ENCODE measurements at places on chromosomes 6 and 20.

DNA sequence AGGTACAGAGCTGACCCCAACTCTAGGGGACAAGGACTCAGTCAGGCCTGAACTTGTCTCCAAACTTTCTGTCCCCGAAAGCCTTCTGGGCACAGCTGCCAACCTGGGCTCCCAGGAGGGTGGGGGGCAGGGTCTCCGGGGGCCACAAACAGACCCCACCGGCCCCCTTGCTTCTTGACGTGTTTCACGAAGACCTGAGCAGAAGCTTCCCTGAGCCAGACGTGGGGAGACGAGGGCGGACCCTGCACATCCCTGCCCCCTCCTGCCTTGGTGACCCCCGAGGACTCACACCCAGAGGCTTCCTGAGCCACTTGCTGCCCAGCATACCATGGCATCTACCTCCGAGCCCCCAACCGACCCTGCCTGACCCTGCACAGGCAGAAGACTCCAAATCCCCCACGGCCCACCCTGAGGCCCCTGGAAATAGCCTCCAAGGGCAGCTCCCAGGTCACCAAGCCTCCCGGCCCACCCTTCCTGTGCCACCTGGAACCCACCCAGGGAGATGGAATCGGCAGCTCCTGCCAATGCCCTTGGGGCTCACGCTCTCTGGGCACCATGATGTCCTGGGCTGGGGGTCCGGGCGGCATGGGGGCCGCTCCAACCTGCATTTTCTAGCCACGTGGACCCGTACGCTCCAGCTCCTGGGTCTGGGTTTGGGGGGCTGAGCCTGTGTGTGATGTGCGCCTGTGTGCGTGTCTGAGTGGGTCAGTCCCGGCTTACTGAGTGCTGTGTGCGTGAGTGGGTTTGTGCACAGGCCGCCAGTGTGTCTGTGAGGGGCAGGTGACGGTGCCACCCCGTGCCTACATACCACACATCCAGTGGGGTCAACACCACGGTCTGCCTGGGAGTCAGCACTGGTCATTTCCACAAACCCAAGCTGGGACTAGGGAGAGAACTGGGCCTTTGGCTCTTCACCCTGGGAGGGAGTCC lies 2.5 kb upstream of the PTK6 start:
- no peak for DNase-seq

GRCh38 chr20:38433304-38433972 lies 1.7 kb downstream of the SNHG17 start:
- DNase-seq = no peak

DNA sequence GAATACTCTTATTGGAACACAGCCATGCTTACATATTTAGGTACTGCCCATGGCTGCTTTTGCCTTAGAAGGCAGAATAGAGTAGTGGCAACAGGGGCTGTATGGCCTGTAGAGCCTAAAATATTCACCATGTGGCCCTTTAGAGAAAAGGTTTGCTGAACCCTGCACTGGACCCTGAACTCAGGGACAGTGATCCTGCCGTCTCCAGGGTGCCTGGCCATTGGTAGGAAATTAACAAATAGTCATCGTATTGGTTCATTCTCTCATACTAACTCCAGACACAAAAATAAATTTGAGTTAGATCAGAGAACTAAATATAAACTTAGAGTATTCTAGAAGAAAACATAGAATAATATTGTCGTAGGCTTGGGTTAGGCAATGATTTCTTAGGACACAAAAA lies 181.4 kb downstream of the BCAS1 start:
- DNase-seq = no peak

DNA sequence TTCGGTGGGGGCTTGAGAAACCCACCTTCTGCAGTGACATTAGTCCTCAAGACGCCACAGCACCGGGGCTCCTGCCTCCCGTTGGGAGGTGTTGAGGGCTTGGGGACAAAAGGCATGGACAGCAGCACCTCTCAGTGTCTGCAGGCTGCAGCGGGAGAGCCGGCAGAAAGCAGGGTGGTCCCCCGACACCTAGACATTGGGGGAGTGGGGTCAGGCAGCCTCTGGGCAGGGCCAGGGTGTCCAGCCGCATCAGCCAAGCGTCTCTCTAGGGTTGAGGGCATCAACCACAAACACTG lies 264.7 kb downstream of the TAF4 start:
- DNase-seq = no peak

- no peak for DNase-seq
Observed at GRCh38 chr6:36487698-36488097, 44.9 kb downstream of the KCTD20 start.

- no peak for DNase-seq
Observed at GRCh38 chr6:135358251-135358821, 139.2 kb downstream of the AHI1 start.

DNA sequence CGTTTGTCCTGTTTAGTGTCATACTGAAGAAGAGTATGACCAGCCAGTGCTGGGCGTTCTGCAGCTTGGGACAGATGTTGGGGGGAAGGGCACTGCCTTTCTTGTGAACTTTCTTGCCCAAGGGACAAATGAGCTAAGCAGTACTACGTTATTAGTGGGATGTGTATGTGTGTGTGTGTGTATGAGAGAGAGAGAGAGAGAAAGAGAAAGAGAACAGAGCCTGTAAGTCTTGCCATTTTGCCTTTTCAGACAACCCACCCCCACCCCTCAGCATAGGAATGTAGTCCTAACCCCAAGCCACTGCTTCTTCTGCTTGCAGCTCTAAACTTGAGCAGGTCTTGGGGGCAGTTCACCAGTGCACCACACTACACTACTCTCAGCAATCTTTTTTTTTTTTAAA lies 45.5 kb downstream of the E2F3 start:
- DNase-seq = no peak

DNA sequence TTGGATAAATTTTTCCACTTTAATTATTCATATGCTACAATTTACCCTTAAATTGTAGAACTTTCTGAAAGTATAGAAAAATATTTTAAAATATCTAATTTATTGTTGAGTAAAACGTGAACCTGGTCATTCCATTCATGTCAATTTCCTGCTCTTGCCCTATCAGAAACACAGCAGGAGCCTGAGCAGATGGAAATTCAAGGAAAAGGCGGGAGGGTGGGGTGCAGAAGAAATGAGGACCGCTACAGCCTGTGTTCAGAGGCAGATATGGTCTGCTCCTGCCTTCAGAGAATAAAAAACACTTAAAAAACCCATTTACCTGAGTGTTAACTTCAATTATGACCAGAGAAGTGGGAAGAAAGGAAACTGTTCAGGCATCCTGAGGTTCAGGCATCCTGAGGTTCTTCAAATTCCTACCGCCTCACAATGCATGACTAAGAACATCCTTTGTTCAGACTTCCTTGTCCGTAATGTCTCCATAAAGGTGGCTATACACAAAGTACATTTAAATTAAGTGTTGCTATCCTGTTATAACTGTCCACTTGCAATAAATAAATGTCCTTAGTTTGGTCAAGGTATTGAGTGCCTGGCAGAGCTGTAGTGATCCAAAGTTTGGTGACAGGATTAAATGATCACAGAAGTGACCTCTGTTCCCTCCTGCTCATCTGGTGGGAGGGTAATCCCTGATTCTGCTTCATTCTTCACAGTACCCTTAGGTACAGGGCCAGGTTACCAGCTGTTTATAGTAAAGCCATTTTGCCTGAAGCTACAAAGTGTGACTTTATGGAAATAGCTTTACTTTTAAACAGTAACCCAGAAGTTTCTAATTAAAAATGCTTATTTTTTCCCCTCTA lies 109.1 kb downstream of the MAN1A1 start:
- DNase-seq = no peak

DNA sequence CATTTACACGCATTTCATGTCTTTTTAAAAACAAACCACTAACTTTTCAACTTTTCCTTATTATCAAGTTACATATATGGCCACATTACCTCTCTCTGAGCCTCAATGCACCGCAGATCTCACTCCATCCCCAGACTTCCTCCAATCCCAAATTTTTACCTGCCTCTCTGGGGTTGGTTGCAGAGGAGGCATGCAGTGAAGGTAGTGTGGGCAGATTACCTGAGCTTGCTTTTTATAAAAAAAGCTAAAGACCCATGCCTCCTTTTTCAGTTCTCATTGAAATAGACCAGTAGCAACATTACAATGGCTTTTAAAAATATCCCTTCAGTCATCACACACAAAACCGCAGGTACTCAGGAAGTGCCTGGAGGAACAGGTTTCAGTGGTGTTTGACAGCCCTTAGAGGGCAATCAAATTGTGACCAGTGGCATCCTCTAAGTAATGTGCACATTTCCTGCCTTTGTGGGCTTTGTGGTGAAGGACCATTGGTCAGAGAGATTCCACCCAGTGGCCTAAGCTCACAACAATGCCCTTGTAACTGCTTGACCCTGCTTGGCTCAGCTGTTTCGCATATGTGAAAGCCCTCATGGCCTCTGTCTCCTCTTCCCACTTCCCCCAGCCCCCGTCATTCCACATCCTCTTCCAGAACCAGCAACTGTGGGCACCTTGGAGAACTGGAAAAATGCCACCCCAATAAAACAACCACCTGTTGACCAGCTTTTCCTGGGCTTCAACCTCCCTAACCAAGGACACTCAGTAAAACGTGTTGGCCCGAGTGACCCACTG lies 30.2 kb upstream of the IL17A start:
- DNase-seq = no peak

DNA sequence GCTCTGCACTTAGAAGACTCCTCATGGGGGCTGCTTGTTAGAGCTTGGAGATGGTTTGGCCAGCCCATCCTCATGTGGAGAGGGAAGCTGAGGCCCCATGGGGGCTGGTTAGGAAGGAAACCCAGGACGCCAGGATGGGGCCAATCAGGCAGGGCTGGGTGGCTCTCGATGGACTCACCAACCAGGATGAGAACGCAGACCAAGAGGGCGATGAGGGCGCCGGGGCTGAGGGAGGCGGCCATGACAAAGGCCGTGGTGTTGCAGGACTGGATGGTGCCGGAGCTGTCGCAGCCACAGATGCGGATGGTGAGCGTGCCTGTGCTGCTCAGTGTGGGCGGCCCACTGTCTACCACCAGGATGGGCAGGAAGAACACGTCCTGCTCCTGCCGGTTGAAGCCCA lies 59.7 kb downstream of the CD40 start:
- no peak for DNase-seq

GRCh38 chr6:151191527-151191926 lies 48.2 kb upstream of the AKAP12 start:
- no peak for DNase-seq

GRCh38 chr20:41222703-41223102 lies 85.4 kb downstream of the PLCG1 start:
- DNase-seq = no peak

GRCh38 chr6:34521463-34522285 lies 34.5 kb downstream of the SPDEF start:
- no peak for DNase-seq

GRCh38 chr6:7939864-7940228 lies 29.3 kb upstream of the TXNDC5 start:
- DNase-seq = no peak

DNA sequence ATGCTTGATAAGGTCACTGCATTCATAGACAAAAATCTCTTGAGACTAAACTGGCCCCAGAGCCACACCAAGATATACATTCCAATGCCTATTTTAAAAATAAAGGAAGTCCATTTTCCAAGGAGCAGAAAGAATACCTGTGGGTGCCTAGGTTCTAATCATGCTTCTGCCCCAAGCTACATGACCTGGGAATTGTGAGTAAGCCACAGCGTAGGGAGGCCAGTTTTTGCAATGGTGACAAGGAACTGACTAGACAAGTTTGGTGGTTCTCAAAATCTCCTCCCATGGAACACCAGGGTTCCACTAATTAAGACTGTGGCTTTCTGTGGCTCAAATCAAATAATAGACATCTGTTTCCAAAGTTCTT lies 83.3 kb downstream of the GMDS start:
- DNase-seq = no peak

DNA sequence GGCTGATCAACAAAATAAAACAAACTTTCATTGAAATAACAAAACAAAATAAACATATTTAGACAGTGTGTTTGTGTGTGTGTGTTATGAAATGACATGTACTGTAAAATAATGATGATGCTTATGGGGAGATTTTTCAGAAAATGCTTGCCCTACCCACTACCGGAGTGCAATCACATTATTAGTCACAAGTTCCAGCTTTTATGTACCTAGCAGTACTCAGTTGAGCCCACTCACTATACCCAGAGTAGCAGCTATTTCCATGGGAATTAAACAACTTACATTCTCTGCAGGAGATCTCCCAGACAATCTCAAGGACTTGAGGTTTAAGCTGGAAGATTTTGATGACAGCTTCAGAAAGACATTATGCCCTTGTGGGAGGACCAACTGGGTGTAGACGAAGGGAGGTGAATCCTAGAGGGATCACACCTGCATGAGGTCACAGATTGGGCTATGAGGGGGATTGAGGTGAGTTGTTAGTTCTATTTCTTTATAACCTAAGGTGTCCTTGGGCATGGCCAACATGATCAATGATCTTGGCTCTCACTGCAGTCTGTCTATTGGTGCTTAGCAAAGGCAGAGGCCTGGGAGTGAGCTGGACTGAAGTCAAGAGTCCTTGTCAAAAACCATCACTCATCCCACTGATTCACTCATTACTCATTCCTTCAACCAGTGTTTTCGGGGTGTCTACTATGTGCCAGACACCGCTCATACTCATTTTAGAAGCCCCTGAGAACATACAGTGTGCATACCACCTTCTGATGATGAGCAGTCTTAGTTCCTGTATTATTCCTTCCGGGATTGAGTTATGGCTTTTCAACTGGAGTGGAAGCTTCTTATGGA lies 6.7 kb upstream of the CLIC5 start:
- no peak for DNase-seq

GRCh38 chr6:10511477-10511876 lies 9.7 kb upstream of the GCNT2 start:
- DNase-seq = no peak

DNA sequence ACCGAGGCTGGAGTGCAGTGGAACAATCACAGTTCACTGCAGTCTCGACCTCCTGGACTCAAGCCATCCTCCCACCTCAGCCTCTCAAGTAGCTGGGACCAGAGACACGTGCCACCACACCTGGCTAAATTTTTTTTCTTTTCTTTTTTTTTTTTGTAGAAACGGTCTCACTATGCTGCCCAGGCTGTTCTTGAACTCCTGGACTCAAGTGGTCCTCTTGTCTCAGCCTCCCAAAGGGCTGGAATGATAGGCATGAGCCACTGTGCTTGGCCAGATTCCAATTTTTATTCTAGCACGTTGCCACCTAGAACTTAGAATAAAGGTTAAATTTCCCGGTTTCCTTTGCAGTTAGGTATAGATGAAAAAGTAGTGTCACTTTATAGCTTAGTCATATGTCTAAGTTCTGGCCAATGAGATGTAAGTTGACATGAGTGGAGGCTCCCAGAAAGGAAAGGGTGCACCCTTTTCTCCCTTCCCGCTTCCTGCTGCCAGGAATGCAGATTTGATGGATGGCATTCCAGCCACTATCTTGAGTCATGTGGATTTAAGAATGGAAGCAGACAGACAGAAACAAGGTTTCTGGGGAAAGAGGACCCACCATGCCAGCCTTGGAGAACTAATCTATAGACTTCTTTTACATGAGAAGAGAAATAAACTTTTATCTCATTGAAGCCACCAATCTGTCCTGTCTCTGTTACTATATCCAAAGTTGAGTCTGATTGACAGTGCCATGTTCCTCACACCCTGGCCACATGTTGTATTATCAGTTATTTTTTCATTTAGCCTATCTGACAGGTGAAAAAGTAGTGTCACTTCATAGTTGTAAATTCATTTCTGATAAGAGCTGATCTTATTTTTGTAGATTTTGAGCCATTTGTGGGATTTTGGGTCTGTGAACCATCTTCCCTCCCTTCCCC lies 60.6 kb upstream of the NCOA3 start:
- DNase-seq = no peak
